Sigmoid colon (tissue), 7 donors: ENCODE measurements at places on chromosomes 1 and 21.

- DNase-seq = peak; percentile 90
Observed at GRCh38 chr1:153617663-153618062, 1.5 kb upstream of the S100A14 start.

GRCh38 chr1:111540928-111541327 lies 37.5 kb upstream of the ADORA3 start:
- DNase-seq = no peak

DNA sequence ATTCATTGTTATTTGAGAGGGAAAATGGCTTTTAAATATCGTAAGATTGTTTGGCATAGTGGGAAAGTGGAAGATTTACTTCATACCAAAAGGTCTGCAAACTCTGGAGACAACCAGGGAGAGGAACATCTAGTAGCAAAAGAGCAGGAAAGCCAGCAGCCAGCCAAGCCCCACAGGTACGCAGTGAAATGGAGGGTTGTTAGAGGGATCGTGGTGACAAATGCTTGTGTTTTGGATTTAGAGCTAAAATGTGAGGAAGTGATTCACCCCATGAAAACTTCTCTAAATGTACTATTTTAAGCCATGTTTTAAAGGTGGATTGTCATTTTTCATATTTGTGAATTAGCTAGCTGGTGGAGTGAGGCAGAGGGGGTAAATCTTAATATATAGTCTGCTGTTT lies 69.3 kb downstream of the RPS6KC1 start:
- DNase-seq = no peak

- DNase-seq = no peak
Observed at GRCh38 chr1:57229998-57230397, 193.9 kb downstream of the DAB1 start.

DNA sequence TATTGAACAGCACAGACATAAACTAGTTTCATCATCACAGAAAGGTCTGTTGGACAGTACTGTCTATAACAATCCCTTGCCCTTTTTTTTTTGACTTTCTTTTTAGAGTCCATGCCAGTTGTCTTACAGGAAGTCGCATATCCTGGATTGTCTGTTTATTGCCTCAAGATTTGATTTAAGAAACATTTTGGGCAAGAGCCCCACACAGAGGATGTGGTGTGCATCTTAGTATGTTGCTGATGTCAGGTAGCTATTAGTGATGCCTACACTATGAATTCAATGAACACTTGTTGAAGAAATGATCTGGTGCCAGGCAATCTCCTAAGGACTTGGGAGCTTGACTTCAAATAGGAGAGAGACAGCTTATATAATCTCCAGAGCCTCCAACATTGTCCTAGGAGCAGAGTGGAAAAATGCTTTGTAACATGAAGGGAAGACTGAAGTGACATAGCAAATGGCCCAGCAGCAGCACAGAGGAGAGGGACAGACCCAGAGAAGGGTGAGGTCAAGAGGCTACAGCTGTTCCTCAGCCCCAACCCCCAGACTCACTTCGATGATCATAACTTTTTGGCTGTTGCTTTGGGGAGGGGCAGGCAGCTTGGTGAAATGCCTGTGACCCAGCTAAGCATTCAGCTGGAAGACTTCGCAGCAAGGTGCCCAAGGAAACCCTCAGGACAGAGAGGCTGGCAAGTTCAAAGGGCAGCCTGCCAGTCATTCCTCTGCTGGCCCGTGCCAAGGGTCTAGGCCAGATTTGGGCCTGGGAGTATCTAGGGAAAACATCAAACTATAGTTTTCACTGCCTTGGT lies 7.5 kb upstream of the RAB29 start:
- DNase-seq = no peak

DNA sequence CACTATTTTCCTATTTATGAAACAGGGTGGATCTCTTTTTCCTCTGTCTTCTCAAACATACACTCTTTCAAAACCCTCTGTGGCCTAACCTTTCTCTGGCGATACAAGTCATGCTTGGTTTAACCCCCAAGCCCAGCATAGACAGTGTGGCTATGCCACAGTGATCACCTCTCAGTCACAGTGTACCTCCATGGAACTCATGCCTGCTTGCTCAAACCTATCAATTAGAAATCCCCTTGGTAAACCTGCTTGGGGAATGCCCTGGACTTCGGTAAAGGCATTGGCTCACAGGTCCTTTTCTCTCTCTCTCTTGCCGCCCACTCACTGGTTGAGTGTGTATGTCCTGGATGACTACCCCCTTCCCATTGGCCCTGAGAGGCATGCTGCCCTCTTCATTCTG lies 147.5 kb downstream of the CYYR1 start:
- no peak for DNase-seq

DNA sequence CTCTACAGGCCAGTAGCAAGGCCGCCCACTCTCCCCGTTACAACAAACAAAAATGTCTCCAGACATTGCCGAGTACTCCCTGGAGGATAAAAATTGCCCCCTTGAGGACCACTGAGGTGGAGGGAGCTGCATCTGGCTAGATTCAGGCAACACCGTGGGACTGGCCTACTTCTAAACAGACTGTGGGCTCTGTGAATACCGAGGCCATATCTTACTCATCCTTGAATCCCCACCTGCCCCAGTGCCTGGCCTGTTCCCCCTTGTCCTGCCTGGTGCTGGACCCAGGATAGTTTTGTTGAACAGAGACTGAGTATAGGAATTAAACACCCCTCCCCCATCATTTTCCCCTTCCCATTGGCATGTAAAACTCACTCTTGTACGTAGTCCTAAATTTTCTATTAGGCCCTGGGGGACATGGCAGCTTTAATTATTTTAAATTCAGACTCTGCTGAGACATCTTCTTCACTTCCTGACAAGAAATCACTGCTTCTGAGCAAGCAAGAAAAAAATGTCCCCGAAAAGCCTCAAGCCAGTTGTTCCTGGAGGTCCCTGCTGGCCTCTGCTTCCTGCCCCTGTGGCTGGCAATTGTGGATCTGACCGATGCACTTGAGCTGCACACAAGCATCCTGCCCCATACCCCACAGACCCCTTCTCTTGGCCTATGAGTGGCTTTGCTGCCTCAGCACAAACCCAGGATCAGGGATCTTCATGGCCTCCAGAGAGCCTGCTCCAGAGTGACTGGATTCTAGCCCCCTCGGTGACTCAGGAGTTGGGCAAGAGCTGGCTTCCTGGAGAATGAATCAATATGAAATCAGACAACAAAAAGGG lies 111.0 kb downstream of the ACTL8 start:
- no peak for DNase-seq

DNA sequence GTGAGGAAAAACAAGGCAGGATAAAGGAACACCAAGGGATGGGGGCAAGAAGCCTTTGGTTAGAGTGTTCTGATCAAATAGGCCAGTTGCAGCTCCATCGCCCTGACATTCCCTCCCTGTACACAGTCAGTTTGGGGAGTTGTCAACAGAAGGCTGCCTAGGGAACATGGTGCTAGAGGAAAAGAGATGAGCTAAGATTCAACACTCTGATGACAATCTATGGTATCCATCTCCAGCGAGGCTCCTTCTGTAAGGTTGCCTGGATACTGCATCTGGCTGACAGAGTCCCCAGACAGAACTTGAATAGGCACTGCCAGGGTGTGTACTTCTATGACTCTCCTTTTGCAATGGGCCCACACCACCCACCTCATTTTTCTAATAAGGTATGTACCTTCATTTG lies 11.2 kb upstream of the SLAMF9 start:
- DNase-seq = no peak

DNA sequence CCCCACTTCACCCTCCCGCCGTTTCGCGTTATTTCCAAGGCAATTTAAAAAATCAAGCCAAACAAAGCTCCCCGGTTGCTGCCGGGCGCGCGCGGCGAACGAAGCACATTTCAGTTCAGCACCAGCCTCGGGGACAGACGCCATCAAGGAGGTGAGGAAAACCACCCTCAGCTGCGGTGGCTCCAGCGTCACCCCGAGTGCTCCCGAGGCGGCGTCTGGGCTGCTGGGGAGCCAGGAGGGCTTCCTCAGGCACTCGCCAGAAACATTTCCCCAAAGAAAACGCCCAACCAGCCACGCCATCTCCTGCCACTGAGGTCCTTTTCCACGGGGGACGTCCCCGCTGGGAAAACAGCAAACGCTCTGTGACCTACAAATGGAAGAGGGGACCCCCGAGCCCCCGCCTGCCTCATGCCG lies 623 bp downstream of the GNG4 start:
- peak; percentile 64 for DNase-seq

DNA sequence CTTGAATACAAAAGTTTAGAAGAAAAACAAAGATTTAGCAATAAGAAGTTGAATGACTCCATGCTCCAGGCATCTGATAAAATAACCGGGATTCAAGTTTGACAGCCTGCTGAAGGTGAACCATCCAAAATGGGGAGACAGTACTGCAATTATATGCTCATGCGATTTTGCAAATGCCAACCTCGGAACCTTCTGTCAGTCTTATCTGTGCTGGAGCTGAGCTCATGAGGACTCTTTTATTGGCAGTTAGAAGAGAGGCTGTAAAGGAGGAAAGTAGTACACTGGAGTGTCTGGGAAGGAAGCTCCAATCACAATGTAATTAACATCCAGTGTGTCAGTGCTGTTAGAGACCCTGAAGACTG lies 170.0 kb downstream of the GALNT2 start:
- DNase-seq = no peak

DNA sequence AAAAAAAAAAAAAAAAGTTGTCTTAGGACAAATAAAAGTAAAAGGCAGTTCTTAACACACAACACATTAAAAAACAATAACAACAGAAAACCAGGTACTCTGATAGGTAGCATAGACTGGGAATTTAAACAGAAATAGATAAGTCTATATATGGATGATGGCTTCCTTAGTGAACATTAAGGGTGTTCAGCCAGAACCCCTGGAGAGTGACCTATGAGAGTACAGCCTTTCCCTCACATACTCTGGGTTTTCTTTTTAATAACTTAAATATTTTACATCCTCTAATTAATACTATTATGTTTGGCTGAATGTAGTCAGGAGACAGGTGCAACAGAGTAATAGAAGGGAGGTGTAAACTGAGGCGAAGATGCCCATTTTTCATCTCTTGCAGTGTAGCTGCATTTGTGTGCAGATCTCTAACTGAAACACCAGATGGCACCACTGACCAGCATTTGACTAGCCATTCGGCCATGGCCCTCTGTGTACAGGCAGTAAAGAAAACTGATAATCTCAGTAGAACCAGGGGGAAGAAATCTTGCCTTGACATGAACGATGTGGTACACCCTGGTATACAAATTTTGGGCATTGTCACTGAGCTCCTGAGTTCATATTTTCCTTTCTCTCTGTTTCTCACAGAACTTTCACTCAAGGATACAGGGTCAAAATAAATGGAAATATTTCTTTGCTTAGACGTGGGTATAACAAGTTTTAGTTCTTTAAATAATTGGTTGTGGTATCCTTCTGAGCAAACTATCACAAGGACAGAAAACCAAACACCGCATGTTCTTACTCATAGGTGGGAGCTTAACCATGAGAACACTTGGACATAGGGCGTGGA lies 7.6 kb downstream of the TTF2 start:
- DNase-seq = peak; percentile 79

DNA sequence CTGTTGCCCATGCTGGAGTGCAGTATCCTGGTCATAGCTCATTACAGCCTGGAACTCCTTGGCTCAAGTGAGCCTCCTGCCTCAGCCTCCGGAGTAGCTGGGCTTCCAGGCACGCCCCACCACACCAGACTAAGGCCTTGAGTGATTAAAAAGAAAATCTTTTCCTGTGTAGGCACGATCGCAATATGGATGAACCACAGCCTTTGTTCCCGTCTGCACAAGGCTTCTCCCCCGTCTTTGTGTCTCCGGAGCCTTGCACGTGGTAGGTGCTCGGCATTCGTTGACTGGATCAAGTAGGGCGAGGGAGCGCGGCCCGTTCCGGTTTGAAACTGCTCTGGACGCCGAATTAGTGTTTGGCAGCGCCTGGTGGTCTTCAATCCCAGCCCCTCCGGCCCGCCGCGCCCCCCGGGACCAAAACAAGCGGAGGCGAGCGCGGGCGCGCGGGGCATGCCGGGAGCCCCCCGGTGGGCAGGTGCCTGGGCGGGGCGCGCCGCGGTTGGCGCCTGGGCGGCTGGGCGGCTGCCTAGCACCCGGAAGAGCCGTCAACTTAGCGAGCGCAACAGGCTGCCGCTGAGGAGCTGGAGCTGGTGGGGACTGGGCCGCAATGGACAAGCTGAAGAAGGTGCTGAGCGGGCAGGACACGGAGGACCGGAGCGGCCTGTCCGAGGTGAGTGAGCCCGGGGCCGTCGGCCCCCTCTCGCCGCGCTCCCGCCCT lies at the start of gene SFT2D2:
Gene SFT2D2, plus strand, starts transcription at position 529 of the 715 bp plus-strand sequence. Its CDS starts 76 bp downstream, at position 605.
- DNase-seq = peak; percentile 88

DNA sequence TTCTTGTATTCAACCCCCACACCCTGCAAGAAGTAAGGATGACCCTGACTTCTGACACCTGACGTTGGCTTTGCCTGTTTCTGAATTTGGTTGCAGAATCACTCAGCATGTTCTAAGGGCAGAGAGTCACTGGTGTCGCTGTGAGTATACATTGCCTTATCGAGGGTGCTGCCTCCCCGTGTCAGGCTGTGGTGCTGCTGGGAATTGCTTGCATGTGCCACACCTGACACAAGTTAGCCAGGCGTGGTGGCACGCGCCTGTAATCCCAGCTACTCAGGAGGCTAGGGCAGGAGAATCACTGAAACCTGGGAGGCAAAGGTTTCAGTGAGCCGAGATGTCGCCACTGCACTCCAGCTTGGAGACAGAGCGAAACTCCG lies 45.9 kb downstream of the WDR4 start:
- DNase-seq = no peak

DNA sequence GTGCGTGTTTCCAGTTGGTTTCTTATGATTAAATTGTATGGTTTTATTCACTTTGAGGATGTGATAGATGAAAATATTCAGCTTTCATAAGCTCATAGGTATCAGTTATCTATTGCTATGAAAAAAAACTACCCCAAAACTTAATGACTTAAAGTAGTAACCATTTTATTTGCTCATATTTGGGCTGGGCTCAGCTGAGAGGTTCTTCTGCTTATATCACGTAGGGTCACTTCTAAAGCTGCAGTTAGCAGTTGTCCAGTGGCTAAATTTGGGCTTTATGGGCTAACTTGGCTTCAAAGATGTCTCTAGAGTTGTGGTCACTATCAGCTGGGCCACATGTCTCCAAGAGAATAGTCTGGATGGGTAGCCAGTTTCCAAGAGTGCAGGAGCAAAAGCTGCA lies 206.4 kb upstream of the LYPLAL1 start:
- DNase-seq = no peak

DNA sequence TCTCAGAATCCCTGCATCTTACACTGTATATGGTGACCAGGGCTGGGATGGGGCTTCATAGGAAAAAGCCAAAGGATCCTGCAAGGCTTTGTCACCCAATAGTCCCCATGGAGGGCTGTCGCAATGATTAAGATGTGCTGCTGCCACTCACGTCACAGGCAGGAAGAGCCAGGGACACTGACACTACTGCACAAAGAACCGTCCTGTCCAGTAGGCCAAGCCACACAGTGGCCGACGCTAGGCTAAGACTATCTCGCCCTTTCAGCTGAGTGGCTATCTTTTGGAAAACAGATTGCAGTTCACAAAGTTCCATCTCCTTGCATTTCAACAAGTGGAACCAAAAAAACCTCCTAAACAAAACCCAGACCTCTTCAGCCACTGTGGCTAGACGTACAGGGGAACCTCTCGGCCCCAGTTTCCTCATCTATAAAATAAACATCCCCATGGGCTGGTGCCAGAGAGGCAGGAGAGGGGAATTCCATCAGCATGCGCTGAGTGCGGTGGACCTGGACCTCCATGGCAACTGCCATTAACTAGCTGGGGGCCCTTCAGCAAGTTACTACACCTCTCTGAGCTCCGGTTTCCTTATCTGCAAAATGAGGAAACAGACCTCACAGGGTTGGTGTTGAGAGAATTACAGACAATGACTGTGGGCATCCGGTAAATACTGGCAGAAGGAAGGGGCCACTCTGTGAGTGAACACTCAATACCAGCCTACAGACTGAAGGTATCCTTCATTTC lies 8.7 kb downstream of the CAPZB start:
- no peak for DNase-seq

- DNase-seq = no peak
Observed at GRCh38 chr1:193480755-193481154, 294.3 kb upstream of the B3GALT2 start.
